ENCODE measurements at places on chromosomes 13 and 19.

- DNase-seq, result no peak
Measured at GRCh38 chr19:27846944-27847343, 1366.0 kb downstream of the UQCRFS1 start.

DNA sequence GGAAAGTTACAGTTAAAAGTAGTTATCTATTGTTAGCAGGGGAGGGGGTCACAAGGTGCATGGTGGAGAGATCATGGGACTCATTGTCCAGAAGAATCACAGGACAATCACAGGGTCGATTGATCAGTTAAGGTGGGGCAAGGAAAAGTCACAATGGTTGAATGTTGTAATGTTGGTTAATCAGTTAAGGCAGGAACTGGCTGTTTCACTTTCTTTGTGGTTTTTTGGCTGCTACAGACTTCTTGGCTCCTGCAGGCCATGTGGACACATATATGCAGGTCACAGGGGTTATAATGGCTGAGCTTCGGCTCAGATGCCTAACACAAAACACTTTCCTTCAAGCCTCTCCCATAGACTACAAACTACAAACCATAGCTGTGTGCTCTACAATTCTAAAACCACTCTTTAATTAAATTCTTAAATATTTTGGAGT is 6.9 kb upstream of the ZNF431 start:
- no peak for DNase-seq

- no peak for DNase-seq
Measured at GRCh38 chr13:67138970-67139369, 91.2 kb downstream of the PCDH9 start.

DNA sequence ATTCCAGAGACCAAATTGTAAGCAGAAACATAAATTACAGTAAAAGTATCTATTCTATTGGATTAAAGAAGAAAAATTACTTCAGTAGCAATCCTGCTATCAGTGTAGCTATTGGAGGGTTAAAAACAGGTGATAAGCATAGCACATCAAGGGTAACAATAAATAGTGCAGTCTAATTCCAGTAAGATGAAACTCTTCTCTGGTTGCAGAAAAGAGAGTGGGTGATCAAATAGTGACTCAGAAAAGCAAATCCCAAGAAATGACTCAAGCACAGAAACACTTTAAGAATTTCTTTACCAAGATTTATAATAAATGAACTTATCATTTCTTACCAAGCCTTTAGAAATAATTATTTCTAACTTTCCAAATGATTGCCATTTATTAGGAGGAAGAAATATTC is 135.7 kb downstream of the LMO7 start:
- no peak for DNase-seq

DNA sequence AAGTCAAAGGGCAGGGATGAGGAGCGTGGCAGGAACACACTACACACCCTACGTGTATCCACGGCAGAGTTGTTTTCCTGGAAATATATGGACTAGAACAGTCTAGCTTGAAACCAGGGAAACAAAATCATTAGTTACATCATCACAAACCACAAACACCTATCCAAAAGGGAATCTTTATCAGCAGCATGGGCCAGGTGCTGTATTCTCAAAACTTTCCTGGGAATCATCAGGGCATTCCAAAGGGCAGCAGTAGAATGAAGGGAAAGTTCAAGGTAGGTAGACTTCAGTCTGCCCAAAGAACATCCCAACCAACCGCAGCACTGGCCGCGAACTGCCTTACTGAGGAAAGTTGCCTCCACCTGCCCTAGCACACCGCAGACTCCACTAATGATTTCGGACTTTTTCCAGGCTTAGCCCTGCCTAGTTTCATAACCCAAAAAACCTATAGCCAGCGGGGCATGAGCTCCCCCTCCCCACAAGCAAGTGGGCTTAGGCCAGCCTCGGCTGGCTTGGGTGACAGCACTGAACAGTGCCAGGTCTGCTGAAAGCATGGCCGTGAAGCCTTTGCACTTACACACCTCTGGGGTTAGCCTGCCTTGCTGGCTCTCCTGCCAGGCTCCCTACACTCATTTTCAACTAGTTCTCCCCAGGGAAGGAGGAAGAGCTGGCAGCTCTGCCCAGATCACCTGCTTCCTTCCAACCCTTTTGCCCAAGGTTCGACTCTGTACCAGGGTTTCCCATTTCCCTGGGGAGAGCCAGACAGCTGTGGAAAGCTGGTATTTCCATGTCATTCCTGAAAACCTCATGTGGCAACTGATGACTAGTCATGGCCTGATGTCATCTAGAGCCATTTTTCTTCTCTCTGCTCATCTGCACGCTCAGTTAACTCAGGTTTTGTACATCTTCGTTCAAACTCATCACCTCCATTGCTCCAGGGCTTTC is 77.3 kb upstream of the UBAC2 start:
- DNase-seq, result no peak

DNA sequence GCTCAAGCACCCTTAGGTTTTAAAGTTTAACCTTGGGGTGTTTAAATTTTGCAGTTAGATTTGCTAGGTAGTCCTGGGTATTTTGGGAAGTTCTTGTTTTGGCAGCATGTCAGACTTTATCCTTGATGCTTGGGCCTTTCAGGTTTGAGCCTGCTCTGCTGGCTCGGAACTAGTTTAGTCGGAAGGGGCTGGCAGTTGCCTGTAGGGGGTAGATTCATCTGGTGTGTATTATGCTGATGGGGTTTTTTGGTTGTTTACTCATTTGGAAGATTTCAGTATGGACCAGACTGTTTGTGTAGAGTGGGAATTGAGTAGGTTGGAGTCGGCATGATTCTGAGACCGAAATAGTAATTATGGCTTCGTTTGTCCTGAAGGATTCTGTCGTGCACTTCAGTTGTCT is 15.1 kb downstream of the ILF3 start:
- DNase-seq, result no peak

GRCh38 chr19:32611161-32611560 is 30.2 kb downstream of the PDCD5 start:
- no peak for DNase-seq

- no peak for DNase-seq
Measured at GRCh38 chr19:5321851-5322681, 18.5 kb downstream of the PTPRS start.
